ENCODE measurements at places on chromosomes 1 and 21.

- no peak for DNase-seq
Observed at GRCh38 chr21:15631342-15631741, 98.4 kb upstream of the USP25 start.

DNA sequence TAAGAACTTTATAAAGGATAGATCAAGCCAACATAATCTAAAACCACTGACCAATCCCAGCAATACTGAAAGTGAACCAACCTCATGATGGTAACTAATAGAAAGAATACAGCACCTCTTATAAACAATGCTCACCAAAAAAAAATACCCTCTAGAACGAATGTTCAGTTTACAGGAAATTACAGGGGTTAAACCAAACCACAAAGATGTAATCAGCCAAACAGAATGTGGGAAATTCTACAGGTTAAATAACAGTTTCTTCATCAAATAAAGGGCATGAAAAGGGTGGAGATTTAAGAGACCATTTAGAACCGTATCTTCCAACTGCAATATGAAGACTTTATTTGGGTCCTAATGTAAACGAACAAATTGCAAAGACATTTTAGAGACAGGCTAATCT lies 30.4 kb downstream of the ARID4B start:
- no peak for DNase-seq

DNA sequence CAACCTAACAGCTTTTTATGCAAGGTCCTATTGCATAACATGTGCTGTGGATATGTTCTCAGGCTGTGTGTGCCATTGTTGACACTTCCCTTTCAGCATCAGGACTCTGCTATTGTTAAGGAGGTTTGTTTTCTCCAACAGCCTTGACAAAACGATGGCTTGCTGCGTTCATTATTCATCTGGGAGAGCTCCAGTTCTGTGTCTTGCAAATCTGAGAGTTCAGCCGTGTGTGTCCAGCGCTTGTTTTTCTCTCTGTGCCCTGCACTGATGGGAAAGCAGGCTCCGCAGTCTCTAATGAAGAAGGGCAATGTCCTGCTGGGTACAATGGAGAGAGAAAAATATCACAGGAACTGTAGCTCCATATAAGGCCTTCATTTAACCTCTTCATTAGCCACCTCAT lies 63.7 kb downstream of the CLDN17 start:
- DNase-seq, result no peak

DNA sequence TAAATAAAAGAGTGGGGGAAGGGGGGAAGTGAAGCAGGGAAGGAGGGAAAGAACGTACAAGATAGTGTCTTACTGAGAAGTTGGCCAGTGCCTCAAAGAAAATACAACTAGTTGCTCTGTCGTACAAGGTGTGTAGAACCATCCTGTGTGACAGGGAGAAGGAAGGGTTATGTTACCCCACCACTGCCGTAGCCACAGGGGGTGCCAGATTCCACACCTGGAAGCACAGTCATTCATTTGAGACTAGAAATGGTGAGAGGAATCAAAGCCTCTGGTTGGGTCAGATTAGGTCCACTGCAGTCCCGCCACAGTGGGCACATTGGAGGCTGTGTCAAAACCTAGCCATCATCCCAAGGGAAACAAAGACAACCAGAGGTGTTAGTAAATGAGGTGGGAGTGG lies 2.7 kb upstream of the ERI3 start:
- no peak for DNase-seq

DNA sequence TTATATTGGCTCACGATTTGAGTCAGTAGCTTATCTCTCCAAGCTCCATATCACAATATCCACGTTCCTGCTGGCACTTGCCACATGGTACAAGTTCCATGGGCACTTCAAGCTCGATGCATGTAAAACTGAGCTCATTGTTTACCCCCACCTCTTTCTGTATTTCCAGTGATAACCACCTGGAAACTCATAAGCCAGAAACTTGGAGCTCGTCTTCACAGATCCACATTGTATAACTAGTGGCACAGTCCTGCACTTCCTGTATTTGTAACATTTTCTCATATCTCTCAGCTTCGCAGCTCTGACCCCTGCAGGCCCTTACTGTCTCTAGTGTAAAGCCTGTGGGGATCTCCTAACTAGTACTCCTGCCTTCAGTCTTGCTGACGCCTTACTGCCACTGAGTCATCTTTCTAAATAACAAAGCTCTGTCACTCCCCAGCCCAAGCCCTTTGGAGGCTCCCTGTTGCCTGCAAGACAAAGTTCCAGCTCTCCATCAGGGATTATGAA lies 6.5 kb upstream of the C2CD4D start:
- DNase-seq, result no peak

GRCh38 chr1:177011508-177011907 lies 153.0 kb downstream of the ASTN1 start:
- no peak for DNase-seq

DNA sequence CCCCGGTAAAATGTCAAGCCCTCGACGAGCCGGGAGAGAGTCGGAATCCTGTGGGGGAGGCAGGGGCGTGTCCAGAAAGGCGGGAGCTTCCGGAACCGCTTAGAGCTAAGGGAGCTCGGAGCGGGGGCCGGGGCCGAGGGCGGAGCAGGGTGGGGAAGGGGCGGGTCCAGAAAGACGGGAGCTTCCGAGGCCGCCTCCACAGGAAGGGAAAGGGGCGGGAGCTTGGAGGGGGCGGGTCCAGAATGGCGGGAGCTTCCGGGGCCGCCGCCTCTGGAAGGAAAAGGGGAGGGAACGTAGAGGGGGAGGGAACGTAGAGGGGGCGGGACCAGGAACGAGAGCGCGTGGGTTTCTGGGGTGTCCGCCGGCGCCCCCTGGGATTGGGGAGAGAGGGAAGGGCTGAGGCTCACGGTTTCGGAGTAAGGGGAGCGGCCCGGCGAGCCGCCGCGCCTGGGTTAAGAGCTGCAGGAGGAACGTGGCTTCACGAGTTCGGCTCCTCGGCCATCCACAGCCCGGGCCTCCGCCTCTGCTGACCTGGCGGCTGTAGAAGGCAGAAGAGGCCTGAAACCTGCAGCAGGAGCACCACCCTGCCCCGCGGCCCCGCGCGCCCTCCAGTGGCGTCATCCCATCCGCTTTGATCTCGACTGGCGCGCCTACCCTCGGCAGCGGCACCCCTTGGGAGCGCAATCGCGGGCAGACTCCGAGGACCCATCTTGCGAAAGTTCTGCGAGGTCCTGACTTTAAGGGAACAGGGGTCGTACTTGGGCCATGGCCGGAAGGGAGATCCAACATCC lies 23.0 kb upstream of the HPDL start:
- DNase-seq, result peak; percentile 83

DNA sequence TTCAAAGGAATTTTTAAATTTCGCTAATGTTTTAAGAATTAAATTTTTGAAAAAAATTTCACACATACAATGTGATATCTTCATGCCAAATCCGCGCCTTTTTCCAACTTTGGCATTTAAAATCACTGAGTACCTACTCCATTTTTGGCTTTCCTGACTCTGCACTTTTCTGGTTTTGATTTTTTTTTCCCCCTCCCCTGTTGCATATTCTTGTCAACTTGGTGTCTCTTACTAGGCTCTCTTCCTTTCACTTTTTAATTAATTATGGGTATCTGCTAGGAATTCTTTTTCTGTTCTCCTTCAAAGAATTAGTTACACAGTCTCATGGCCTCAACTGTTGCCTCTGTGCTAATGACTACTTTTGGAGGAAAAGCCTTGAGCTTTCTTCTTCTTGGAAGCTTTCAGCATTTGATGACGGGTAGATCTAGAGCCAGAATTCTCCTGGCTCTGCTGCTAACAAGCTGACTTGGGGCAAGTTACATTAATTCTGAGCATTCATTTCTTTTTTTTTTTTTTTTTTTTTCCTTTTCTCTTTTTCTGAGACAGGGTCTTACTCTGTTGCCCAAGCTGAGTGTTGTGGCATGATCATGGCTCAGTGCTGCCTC lies 1.8 kb downstream of the AGL start:
- no peak for DNase-seq

Measured in HuH-7.5 (cell line).